ENCODE measurements at places on chromosomes 13 and 19. TPM values are rescaled to one million over a fixed set of nuclear protein-coding genes. Genes with fewer than 3 reads are reported as not detected.

Gene ZNF845
- total RNA-seq: 12.3 TPM

Gene MICU2
- total RNA-seq: 24.2 TPM

Gene CALR3
- total RNA-seq: not detected

Gene AP1M2
- total RNA-seq: 10.1 TPM

Gene ERICH4
- total RNA-seq: not detected

Gene IGLON5
- total RNA-seq: 0.13 TPM

Gene YIPF2
- total RNA-seq: 29.0 TPM

Gene KIR3DL1
- not detected for total RNA-seq

Gene GPX4
- total RNA-seq: 577 TPM

Gene IL27RA
- 10.2 TPM for total RNA-seq

Gene TLE2
- 6.2 TPM for total RNA-seq

Gene SLC25A41
- total RNA-seq: 0.21 TPM

Gene RUBCNL
- not detected for total RNA-seq
